NCI-H187 treated with DMSO at 0.1 percent for 48 hours (cell line): ENCODE measurements at places on chromosomes 12 and 14.

DNA sequence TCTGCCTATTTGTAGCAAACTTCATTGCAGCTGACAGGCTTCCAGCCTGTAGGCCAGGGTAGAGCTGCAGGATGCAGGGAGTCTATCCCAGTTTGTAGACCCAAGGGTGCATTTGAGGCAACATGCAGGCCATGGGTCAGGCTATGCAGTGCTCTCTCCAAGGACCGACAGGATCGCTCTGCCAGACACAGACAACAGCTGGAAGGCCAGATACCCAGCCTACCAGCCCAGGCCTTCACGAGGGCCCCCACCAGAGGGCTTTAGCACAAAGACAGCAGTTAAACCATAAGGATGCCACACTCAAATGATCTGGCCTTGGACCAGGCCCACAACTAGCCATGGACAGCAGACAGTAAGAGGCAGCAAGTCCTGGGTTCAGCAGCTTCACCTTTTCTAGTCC, 10.3 kb downstream of the KCTD10 start:
- DNase-seq: no peak

DNA sequence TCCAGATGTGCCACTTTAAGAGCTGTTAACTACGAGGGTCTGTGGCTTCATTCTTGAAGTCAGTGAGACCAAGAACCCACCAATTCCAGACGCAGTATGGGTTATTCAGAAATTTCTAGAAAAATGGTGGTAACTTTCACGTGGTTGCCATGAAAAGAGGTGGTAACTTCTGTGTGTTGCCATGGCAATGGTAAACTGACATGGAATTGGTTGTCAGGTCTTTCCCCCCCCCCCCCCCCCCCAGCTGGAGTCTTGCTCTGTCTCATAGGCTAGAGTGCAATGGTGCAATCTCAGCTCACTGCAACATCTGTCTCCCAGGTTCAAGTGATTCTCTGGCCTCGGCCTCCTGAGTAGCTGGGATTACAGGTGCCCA, 18.8 kb upstream of the VWF start:
- no peak for DNase-seq

DNA sequence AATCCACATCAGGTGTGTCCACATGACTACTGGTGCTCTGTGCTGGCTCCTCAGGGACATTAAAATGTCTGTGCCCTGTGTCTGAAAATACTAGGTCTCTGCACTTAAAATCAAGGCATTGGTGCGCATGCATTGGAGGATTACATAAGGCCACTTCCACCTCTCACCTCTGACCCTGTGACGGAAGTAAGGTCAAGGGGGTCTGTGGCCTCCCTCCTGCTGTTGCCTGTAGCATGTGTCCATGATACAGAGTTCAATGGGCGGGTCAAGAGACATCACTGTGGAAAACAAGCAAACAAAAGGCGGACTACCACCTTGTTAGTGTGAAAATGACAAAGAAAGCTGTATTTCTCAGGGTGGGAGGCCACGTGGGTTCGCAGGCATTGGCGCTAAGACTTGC, 208.6 kb upstream of the PWP1 start:
- no peak for DNase-seq

DNA sequence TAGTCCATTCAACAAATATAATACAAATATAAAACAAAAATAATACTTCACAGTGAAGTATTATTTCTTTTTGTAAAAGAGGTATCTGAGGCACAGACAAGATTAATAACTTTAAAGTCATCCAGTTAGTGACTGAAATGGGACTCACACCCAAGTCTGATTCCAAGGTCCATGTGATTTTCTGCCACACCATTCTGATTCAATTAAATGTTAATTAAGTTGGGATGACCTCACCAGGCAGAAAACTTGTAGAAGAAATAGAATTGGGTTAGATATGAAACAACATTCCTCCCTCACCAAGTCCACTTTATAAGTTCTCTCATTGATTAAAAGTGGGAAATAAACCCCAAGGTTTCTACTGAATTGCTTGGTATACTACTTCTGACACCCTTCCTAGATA, 34.4 kb downstream of the DIO2 start:
- no peak for DNase-seq

DNA sequence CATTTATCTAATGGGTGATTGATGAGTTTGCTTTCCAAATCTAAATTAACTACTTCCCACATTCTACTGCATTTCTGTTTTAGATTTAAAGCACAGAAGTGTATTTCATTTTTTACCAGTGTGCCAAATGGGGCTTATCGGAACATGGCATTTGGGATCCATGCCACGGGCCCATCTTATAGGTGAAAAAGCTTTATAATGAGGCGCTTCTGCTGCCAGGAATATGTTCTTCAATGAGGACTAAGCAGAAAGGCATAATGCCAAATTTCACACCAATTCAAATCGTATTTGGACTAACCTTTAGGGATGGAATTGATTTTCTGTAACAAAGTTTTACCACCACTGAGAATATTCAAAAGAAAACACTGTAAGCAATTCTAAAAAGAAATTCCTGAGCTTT, 803.5 kb upstream of the FLRT2 start:
- no peak for DNase-seq

DNA sequence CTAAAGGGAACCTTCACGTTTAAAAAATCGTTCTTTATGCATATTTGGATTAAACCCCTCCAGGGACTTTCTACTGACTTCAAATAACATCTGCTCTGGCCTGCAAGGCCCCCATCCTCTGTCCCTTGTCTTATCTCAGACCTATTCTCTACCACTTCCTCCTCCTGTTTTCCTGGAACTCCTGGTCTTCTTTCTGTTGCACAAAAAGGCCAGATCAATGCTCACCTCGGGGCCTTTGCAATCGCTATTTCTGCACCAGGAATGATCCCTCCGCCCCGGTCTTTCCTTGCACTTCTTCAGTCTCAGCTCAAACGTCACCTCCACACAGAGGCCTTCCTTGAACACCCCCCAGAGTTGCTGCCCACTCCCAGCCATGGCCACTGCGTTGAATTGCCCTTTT, 57.6 kb upstream of the BEGAIN start:
- DNase-seq: no peak

DNA sequence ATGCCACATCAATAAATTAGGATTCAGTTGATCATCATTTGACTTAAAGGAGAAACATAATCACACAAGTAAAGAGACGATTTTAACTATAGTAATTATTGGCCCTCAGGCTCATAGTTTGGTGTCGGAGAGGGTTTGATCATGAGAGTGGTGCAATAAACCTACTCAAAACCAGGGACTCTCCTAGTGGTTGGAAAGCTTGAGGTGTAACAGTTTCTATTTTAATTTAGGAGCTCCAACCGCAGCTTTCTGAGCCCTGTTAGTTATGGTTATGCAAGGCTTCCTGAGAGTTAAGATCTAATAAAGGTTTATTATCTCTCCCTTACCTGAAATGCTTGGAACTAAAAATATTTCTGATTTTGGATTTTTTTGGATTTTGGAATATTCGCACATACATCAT, 36.4 kb downstream of the TMTC2 start:
- DNase-seq: no peak

DNA sequence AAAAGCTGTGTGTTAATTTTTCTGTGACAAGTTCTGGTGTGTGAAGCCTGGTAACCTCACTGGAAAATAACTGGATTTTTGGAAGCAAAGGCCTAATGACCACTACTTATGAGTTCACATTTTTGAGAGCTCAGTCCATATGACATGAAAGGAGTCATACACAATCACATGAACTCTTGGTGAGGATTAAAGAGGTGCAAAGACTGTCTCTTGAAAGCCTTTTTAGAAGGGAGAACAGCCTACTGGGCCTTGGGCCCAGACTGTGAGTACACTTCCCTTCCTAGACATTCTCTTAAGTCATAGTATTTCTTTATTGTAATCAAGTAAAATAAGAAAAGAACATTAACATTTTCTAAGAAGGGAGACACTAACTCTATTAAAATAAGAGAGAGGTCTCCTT, 176.1 kb downstream of the BCAT1 start:
- no peak for DNase-seq

DNA sequence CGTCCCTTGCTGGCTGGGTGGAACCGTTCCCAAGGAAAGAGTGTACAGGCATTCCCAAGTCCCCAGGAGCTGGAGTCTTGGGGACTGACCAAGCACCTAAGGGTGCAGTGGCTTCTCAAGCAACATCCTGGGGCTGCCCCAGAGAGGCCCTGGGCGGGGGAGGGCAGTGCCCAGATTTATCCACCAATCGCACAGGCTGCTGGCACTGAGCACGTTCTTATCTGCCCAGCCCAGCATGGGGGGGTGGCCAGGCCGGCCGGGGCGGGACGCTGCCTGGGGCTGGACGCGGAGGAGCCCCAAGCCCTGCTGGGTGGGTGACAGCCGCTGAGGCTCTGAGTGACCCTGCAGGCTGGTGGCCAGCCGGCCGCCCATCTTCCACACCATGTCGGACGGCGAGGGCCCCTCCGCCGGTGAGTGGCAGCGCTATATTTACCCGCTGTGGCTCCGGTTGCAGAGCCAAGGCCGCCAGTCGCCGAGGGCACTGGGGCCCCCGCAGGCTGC, 53.4 kb downstream of the CYP46A1 start:
- no peak for DNase-seq

GRCh38 chr12:100972121-100972520, 177.5 kb downstream of the ANO4 start:
- no peak for DNase-seq

- no peak for DNase-seq
Measured at GRCh38 chr12:80625051-80625450, 82.4 kb upstream of the MYF6 start.

DNA sequence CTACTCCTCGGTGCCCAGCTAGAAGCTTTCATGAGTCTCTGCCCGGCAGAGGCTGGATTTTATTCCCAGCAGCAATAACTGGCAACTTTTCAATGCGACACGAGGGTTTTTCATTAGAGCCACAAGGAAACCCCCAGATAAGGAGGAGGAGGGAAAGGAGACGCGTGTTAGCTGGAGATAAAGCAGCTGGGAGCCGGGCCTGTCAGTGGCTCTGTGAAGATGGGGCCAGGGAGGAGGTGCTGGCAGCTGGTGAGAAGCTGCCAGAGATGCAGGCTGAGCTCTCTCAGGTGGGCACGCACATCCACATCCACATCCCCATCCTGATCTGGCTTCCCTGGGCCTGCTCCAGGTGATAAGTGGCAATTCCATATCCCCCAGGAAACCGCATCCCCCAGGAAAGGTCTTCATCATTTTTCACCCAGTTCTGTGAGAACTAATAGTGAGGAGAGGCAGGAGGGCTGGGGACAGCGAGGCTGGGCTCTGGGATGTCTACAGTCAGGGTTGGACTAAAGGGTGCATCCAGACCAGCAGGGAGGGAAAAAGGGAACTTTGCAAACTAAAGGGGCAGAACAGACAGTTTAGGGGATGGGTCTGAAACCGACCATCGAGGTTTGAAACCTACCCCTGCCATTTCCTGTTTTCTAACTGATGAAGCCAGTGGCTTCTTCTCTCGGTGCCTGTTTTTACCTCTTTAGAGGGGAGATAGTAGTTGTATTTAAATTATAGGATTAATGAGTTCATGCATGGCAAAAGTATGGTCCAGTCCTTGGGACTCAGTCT, 413.2 kb downstream of the DPF3 start:
- DNase-seq: no peak

DNA sequence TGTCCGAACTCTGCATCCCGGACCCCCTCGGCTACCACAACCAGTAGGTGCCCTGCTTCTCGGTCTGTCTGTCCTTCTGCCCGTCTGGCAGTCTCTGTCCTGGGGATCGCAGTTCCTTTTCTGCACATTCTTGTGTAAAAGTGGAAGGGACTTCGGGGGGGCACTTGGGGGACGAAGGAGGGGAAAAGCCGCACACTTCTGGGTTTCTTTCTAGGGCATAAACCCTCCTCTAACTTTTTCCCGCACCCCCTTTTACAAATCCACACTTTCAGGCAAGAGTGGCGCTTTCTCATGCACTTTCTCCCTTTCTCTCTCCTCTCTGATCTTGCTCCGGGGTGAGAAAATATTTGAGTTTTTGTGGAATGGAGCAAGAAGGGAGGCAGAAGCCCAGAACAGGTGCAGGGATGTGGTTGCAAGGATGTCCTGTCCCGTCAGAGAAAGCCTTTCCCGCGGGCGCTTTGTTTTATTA, 506 bp downstream of the ESRRB start:
- no peak for DNase-seq

DNA sequence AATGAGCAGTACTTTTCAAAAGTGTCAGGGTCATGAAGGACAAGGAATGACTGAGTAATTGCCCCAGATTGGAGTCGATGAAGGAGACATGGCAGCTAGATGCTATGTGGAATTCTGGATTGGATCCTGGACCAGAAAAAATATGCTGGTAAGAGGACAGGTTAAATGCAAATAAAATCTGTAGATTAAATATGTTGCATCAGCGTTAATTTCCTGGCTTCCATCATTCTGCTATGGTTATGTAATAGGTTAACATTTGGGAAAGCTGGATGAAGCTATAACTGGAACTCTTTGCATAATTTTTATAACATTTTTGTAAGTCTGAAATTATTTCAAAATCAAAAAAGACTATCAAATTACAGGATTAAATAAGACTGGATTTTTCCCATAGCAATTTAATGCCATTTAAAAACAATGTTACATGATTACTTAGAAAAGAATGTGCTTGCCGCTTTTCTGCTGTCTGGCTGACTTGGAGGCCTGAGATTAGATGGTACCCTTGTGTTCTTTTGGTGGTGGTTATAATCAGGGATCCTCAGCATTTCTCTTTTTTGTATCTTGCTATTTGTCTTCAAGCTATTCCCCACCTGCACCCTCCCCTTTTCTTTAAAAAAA, 65.1 kb downstream of the FBXW8 start:
- no peak for DNase-seq

DNA sequence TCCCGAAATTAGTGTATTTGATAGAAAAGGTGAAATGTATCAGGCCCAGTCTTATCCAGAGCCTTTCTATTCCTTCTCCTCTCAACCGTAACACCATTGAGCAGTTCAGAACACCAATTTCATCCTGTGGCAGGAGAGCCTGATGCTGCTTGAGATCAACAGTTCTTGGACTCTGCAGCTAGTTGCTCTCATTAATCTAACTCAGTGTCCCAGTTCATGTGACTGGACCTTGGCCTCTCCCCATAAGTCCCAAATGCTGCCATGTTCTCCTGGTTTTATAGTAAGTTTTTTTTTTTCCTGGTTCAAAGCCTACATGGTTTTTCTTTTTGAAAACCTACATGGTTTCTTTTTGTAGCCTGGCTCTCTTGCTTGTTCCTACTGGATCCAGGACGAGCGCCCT, 293.9 kb downstream of the ITPR2 start:
- no peak for DNase-seq

DNA sequence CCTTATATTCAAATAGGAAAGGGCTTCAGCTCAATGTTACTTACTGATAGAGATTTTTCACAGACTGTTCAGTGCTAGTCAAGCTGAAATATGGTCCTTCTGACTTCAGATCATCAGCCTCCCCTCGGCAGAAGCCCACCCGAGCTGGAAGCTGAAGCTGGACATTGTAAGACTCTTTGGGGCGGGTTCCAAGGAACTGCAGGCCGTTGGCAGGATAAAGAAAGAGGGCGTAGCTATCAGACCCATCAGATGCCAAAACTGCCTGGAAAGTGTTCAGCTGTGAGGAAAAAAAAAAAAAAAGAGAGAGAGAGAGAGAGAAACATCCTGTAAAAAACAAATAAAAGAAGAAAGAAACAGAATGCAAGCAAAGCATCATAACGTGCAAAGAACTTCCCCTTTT, 8.8 kb downstream of the NID2 start:
- DNase-seq: no peak
